Eye (tissue), 1 donor: ENCODE measurements at places on chromosomes 6 and 20.

DNA sequence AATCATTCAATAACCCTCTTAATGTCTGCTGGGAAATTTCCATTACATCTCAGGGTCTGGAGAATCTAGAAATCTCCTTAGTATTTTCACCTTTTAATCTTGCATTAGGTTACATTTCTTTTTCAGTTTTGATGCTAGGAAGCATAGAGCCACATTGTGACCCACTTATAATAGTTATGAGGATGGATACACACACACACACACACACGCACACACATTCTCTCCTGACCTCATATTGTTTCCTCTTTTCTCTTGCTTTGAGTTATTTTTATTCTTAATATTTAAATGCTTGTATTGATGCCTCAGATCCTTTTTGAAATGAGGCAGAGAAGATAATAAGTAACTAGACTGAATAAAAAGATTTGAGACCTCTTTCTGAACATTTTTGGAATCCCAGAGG lies 128.4 kb downstream of the KLHL32 start:
- DNase-seq: peak; percentile 21

DNA sequence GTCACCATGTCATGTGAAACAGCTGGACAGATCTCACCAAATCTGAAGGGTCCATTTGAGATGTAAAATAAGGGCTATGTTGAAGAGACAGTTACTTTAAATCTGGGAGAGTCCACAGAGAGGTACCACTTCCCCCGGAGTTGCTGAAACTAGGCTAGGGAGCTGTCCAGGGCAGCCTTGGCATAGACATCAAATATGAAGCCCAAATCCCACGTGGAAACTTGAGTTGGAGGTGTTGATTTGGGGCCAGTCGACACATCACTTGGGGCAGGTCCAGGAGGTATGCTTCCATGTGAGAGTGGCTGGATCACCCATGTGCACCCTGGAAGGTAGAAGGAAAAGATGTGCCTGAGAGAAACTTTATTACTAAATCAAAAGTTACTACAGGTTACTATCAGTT lies 12.0 kb upstream of the SERPINB9 start:
- DNase-seq: no peak

DNA sequence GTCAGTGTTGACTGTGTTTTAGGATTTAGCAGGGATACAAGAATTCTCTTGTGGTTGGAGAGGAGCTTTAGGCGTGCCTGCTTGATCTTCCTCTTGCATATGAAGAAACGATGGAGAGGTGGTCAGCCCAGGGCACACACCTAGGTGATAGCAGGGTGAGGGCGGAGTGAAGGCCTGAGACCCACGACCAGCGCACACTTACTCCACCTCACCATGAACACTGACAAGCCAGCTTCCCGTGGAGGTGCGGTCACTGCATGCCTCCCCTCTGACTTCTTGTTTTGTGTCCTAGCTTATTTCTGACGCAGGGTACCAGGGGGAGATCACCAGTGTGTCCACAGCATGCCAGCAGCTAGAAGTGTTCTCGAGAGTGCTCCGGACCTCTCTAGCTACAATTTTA lies 8.1 kb downstream of the NELFCD start:
- no peak for DNase-seq

GRCh38 chr6:114310053-114310452 lies 32.8 kb downstream of the HS3ST5 start:
- no peak for DNase-seq

DNA sequence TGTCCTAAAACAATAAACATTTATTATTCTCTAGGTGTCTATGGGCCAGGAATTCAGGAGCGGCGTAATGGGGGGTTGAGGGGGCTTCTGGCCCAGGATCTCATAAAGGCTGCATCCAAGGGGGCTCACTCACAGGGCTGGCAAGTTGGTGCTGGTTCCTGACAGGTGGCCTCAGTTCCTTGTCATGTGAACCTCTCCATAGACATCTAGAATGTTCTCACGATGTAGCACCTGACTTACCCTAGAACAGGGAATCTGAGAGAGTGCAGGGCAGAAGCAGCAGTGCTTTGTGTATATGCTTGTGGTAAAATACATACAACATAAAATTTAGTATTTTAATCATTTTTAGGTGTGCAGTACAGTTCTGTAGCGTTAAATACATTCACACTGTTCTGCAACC lies 57.1 kb downstream of the PHF20 start:
- no peak for DNase-seq

DNA sequence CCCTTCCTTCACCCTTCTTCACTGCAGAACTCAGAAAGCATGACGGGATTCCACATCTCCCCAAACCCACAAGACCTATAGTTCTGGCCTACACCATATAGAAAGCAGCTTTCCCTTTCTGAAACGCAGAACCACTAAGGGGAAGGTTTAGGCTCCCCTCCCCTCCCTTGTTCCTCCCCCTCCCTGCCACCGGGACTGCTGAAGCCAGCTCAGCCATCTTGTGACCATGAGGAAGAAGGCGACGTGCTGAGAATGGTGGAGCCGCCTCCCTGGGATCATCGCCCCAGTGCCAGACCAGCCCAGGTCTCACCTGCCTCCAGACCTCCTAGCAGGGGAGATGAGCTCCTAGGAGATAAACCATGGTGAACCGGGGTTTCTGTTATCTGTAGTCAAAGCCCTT lies 19.6 kb downstream of the SERPINB6 start:
- DNase-seq: no peak

DNA sequence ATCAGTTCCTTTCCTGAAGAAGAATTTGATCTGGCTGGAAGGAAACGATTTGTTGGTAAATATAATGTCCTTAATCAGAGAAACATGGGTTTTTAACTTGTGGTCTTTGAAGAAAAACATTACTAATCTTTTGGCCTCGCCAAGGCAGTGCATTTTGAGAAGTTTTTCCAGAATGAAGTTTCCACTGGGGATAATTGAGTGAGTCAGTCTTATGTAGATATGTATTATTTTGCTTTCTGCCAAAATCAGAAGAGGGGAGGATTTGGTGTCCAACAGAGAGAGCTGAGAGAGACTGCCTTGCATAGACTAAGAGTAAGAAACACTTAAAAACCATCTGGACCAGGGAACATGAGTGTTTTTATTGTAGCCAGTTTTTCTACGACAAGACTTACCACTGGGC lies 79.9 kb downstream of the FNDC1 start:
- peak; percentile 58 for DNase-seq

- peak; percentile 71 for DNase-seq
Measured at GRCh38 chr6:156347246-156347645, 429.9 kb upstream of the ARID1B start.

- no peak for DNase-seq
Measured at GRCh38 chr20:63372971-63373885, 12.1 kb upstream of the CHRNA4 start.

GRCh38 chr6:112257178-112257855 lies 3.0 kb upstream of the LAMA4 start:
- DNase-seq: no peak

- DNase-seq: no peak
Measured at GRCh38 chr6:106799031-106799894, 169.9 kb downstream of the QRSL1 start.

DNA sequence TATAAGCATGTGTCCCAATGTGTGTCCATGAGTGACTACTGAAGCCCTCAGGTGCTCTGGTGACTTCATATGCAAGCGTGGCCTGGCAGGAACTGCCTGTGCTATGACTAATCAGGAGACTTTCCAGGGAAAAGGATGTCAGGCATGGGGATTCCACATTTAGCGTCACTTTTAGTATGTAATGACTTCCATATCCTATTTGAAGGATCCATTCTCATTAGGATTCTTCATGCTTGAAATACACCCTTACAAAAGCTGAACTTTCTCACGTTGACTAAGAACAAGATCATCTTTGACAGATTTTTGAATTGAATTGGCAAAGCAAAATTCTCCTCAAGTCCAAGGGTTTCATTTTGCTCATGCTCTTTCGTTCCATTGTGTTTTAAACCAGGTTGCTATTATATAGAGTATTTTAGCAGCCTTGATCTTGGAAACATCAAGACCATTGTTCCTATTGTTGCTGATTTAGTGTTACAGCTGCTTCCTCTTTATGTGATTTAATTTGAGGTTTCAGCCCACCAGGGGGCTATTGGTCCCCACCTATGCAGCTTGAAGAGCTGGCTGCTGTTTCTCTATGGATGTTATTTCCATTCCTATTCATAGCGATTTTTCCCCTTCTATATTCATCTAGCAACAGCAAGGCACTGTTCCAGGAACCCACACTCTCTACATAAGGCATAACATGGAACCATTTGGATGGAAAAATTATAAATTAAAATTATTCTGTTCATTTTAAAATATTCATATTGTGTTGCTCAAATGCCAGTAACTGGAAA lies 418.6 kb downstream of the CDKAL1 start:
- peak; percentile 85 for DNase-seq

GRCh38 chr6:25944688-25945574 lies 14.4 kb upstream of the SLC17A2 start:
- DNase-seq: no peak

- no peak for DNase-seq
Measured at GRCh38 chr20:32343439-32343838, 14.7 kb upstream of the ASXL1 start.

DNA sequence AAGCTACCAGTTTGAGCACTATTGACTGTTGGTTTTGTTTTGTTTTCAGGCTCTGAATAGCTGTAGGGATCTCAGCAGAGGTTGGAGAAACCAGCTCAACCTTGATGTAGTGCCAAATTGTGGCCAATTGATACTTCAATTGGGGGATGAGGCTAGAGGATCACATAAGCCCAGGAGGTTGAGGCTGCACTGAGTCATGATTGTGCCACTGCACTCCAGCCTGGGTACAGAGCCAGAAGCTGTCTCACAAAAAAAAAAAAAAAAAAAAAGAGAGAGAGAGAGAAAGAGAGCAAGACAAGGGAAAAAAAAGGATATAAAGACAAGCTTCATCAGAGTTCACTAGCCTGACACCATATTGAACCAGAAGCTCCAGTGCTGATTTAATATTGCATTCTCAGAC lies 702.1 kb downstream of the FRK start:
- no peak for DNase-seq

DNA sequence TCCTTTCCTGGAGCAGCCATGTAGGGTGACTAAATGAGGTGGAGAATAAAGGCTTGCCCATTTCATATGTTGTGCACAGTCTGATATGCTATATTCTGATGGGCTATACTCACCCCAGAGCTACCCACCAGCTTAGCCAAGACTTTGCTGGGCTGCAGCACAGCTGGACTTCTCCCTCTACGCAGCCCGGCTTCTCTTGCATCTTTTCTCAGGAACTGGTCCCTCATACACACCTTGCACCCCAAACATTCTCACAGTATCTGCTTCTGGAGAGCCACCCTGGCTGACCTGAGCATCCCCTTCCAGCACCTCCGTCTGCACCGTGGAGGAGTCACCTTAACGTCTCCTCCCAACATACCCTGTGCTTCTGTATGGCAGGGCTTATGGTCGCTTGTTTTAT lies 150.8 kb upstream of the PMEPA1 start:
- no peak for DNase-seq

DNA sequence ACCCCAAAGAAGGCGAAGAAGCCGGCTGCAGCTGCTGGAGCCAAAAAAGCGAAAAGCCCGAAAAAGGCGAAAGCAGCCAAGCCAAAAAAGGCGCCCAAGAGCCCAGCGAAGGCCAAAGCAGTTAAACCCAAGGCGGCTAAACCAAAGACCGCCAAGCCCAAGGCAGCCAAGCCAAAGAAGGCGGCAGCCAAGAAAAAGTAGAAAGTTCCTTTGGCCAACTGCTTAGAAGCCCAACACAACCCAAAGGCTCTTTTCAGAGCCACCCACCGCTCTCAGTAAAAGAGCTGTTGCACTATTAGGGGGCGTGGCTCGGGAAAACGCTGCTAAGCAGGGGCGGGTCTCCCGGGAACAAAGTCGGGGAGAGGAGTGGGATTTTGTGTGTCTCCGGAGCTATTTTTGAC lies 69.6 kb downstream of the HFE start:
- DNase-seq: peak; percentile 94

- no peak for DNase-seq
Measured at GRCh38 chr6:159807150-159807858, 7.2 kb downstream of the PNLDC1 start.

DNA sequence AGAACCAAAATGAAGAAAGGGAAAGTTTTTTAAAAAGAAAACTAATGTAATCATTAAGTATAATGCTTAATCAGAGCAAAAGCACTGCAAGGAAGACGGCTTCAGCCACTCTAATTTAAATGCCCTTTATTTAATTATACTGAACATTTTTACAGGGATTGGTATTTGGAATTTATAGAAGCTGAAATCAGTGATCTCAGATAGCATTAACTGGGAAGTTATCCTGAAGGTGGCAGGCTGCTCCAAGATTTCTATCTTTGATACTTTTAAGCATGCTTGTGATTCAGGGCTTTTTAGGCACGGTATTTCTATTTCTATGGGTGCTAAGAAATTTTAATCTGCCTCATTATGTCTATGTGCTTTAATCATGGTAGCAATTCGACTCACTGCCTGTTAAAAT lies 1.3 kb upstream of the NDUFAF4 start:
- peak; percentile 67 for DNase-seq

- no peak for DNase-seq
Measured at GRCh38 chr6:126767711-126768110, 350.8 kb upstream of the RSPO3 start.

GRCh38 chr20:61437280-61438206 lies 185.5 kb downstream of the CDH4 start:
- DNase-seq: peak; percentile 48

- no peak for DNase-seq
Measured at GRCh38 chr6:153960281-153960680, 78.8 kb upstream of the OPRM1 start.

DNA sequence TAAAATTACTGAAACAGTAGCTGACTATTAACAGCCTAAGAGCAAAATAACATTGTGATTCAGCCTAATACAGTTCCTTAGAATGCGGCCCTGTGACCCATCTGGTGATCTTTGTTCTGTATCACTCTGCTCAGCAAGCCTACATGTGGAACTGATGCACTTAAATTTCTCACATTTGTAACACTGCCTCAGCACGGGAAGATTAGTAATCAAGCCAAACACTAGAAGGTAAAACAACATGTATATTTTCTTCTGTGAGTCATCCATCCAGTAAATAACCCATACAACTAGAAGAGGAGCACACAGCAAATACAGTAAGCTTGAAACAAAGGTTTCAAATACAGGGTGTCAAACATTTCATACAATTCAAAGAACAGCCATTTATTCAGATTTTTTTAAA lies 189.7 kb upstream of the NOX3 start:
- DNase-seq: no peak

DNA sequence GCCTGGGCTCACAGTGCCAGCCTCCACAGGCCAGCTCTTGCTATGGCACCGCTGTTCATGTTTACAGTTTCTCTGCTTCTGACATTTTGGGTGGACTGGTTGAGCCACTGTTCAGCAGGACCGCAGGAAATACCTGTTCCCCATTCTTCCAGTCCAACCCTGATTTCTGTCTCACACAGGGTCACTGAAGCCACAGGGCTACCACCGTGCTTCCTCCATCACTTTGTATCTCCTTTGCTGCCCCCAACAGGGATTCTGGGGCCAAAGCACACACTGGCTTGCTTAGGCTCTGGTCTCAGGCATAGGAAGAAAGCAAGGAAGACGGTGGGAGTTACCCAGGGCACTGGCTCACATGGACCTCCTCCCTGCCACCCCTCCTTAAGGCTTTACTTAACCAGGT lies 164.5 kb downstream of the UNC5CL start:
- no peak for DNase-seq

- DNase-seq: no peak
Measured at GRCh38 chr20:20204256-20204655, 151.9 kb downstream of the CFAP61 start.
